ENCODE measurements at places on chromosomes 6 and 20.

DNA sequence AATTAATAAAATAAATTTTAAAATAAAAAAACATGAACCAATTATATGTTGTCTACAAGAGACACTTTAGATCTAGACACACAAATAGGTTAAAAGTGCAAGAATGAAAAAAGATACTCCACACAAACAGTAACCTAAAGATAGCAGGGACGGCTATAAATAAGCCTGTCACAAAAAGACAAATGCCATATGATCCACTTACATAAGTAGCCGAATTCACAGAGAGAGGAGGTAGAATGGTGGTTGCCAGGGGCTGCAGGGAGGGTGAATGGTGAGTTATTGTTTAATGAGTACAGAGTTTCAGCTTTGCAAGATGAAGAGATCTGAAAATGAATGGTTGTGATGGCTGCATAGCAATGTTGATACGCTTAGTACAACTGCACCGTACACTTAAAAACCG is 32.7 kb downstream of the KATNA1 start:
- no peak for DNase-seq

DNA sequence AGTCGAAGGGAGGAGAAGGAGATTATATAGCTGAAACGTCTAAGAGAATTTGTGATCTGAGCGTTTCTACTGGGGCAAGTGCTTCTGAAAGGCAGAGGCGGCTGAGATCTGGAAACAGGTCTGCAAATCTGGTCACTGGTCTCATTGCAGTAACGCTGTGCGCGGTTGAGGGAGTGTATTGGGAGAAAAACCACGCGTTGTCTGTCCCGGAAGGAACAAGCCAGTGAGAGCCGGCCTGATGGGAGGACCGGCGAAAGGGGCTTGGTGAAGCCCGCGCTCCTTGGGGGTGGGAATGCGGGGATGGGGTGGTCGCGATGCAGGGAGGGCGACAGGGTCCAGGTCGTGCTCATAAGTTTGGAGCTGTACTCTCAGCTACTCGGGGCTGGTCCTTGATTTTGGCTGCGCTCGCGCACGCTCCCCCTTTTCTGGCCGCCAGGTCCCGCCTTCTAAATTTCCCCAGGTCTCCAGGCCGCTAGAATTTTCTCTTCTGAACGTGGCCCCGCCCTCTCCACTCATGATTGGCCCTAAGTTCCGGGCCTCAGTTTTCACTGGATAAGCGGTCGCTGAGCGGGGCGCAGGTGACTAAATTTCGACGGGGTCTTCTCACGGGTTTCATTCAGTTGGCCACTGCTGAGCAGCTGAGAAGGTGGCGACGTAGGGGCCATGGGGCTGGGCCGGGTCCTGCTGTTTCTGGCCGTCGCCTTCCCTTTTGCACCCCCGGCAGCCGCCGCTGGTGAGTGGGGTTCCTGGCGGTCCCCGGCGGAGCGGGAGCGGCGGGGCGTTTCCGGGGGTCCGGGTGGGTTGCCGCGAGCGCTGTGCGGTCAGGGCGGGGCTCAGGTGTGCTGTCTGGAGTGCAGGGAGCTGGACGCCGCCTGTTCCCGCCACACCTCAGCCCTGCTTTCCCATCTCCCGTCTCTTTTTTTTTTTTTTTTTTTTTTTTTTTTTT is at the start of gene MICB:
Gene MICB (plus strand): TSS at position 615 of the 946 bp plus-strand sequence. CDS start 49 bp downstream, at position 664.
- DNase-seq, result peak; percentile 78

- no peak for DNase-seq
These were observed 31.7 kb upstream of the MAS1L start for GRCh38 chr6:29519291-29520010.

GRCh38 chr6:8387942-8388437 is 47.4 kb downstream of the SLC35B3 start:
- DNase-seq, result no peak

- peak; percentile 57 for DNase-seq
These were observed at the start of gene MAP7 for GRCh38 chr6:136550330-136551071. Gene MAP7, minus strand, starts transcription at chr6:136550422. Its CDS starts 14 bp downstream, at chr6:136550408.

DNA sequence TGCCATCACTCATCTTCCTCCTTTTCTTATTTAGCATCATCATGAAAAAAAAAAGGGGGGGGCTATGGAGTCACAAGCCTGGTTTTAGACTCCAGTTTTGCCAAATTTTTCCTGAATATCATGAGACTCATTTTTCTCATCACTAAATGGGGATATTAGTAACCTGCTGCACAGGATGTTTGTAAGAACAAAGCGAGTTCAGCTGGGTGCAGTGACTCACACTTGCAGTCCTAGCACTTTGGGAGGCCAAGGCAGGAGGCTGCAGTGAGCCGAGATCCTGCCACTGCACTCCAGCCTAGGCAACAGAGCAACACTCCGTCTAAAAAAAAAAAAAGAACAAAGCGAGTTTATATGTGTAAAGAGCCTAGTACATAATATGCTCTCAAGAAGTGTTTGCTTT is 82.8 kb downstream of the TFAP2A start:
- no peak for DNase-seq

DNA sequence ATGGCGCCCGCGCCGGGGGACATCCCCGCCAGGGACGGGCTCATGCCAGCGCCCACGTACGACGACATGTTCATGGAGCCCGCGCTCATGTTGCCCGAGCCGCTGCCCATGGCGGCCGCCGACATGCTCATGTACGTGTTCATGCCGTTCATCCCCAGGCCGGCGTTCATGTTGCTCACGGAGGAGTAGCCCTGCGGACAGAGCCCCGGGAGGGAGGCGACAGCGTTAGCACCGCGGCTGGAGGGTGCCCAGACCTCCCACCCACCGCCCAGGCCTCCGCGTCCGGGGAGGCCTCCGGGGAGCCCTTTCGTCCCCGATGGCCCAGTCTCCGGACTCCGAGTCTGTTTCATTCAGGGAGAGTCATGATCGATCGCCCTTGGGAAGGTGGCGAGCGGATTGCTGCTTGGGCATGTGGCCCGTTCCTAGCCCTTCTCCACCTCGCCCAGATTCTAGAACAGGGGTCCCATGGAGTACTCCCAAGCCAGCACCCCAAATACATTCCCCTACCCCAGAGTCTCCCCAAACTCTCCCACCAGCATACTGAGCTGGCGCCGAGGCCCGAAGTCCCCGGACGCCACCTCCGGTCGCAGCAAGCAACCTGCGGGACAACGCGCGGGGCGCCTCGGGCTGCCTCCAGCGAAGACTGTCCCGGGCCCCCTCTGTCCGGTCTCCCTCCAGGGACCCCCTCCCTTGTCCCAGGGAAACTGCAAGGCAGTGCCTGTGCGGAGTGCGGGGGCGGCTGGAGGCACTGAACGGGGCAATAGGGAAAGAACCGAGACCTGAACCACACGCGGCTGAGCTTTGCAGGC is 1.2 kb downstream of the FOXA2 start:
- DNase-seq, result no peak

DNA sequence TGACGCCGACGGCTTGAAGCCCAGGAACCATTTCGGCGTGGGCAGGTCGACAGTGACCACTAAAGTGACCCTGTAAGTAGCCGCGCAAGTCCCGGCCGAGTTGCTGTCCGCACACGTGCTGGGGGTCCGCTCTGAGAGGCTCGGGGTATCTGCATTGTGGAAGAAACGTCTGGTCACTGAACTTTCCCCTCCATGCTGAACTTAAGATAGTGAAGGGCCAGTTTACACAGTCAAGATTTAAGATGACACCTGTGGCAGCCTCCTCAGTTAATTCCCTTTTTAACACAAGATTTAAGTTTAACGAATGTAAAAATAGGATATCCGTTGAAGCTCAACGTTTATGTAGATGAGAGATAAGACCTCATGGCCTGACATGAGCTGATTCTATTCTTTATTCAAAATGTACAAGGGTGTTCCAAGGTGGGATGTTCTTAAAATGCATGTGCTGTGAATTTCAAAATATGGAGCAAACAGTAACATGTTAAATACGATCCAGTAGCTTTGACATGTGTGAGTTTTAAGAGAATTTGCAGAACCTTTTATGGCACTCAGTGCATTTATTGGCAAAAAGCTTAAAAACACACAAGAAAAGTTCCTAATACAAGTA is 116.2 kb downstream of the RTN4IP1 start:
- no peak for DNase-seq

DNA sequence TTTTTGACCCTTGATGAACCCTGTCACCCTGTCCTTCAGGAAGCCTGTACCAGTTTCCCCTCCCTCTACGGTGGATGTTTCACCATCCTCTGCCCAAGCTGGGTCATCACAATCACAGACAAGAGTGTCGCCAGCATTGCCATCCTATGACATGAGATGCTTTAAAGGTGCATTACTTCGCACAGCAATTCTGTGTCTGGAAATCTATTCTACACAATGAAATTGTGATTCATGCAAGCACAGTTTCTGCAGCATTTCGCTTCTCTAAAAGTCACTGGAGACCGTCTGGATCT is 2.5 kb upstream of the ULBP2 start:
- no peak for DNase-seq

DNA sequence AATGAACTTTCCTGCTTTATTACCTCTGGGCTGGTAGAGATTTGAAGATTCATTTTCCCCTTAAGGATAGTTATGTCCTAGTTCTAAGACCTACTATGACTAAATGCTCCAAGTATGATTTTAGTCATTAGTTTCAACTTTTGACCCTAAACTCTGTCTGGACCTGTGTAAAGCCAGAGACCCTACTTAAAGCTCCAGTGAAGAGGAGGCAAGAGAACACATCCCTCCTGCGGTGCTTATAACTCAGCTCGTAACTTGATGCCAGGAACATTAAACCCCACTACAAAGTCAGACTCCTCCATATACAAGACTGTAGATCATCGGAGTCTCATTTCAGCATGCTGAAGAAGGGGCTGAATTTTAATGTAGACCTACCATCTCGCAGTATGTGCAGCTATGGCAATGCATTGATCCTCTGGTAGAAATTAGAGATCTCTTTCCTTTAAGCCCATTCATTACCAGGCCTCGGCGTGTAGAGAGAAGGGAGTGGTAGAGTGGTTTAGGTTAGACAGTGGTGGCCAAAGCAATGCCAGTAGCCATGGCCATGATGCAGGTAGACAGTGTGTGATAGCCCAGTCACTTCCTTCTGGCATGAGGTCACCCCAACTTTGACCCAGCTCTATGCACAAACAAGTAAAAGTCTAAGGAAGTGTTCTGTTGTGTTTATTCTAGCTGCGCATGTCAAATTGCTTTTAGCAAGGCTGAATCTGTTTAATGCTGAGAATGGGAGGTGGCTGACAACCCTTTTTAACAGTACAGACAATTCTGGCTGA is 34.8 kb upstream of the MYB start:
- DNase-seq, result no peak

- DNase-seq, result no peak
These were observed 36.6 kb downstream of the SERPINB1 start for GRCh38 chr6:2805031-2805430.

GRCh38 chr6:21565431-21565830 is 28.1 kb upstream of the SOX4 start:
- no peak for DNase-seq

DNA sequence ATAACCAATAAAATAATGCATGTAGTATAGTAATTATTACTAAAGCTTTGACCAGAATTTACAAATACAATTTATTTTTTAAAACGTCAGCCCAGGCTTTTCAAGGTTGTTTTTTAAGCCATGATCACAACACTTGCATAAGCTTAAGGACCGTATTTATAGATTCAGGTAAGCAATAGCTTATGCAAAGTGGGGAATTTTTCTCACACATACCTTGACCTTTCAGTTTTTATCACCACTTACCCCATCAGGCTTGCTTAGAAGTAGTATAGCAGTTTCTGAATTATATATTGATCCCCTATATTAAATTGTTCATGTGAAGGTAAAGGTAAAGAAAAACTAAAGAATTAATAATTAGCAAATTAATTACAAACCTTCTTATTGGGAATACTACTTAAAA is 232.3 kb upstream of the FKBP1C start:
- DNase-seq, result no peak

DNA sequence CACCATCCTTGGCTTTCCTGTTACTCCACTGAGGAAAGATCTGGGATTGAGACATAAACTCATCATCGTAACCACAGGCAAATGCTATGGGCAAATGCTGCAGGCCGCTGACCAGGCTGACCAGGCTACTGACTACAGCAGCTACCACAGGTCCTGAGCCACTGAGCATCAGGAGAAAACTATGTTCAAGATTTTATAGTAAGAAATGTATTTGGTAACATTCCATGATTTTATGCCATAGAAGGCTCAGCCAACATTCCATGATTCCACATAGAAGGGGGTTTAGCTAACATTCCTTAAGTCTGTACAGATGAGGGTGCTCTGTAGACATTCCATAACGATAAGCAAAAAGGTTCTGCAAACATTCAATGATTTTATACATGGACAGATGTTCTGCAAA is 16.1 kb upstream of the B4GALT5 start:
- DNase-seq, result no peak

- DNase-seq, result no peak
These were observed 31.6 kb downstream of the VEGFA start for GRCh38 chr6:43801495-43802181.

- no peak for DNase-seq
These were observed 641.6 kb downstream of the HACE1 start for GRCh38 chr6:104218116-104218515.

- DNase-seq, result no peak
These were observed 43.4 kb downstream of the ZNF133 start for GRCh38 chr20:18331694-18332093.

DNA sequence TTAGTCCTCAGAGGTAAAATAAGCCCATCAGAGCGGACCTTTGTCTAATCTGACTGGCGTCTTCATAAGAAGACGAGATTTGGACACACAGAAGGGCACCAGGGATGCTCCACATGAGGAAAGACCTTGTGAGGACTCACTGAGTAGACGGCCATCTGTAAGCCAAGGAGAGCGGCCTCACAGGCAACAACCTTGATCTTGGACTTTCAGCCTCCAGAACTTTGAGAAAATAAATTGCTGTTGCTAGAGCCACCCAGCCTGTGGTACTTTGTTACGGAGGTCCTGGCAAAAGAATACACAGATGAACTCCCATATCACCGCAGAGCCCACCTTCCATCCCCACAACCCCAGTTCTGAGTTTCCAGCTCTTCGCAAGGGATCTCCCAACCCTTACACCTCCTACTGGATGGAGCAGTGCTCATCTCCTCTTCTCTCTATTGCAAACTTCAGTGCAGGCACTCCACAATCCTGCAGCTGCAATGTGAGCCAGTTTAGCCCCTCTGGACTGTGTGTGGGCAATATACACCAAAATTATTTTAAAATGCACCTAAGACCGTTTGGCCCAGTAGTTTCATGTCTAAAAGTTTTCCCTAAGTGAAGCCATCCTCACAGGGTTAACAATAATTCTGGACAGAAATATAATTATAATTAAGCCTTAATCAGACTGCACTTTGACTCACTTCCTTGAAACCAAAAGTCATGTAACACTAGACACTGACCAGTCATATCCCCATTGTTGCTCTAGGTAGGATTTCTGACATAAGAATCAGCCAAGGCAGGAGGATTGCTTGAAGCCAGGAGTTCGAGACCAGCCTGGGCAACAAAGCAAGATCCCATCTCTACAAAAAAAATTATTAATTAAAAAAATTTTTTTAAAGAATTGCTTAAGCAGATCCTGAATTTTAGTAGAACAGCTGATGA is 8.8 kb upstream of the TRIM31 start:
- DNase-seq, result no peak

All from activated T-helper 9 cell treated with anti-CD3 and anti-CD28 coated beads, Interleukin-2, amount 50 U/mL, for 16 hours (primary cell).